IPS DF 6.9 (cell line): ENCODE measurements at places on chromosomes 1 and 21.

- H3K27me3 ChIP-seq = no peaks in the 10 kb centered on the region
- H3K27ac ChIP-seq = no peak overlapping the region
- H3K4me1 ChIP-seq = peaks cover 2% of the 10 kb centered on the region; the same call in 1 of the 2 replicates
- peaks cover 19% of the 10 kb centered on the region; the same call in 1 of the 2 replicates for H3K36me3 ChIP-seq
- DNase-seq = no peak
- no peak overlapping the region for H3K4me3 ChIP-seq
Measured at GRCh38 chr1:33007190-33008050, 29.3 kb downstream of the AK2 start.

DNA sequence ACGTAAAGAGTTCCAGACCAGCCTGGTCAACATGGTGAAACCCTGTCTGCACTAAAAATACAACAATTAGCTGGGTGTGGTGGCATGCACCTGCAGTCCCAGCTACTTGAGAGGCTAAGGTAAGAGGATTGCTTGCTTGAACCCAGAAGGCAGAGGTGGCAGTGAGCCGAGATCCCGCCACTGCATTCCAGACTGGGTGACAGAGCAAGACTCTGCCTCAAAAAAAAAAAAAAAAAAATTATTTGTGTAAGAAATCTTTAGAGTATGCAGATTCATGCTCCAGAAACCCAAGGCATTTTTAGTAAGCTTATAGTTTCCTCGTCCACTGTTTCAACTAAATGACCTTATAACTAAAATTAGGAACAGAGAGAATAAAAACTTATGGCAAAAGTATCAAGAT is 51.3 kb downstream of the ABL2 start:
- no peak overlapping the region for H3K4me3 ChIP-seq
- H3K27ac ChIP-seq = no peak overlapping the region
- H3K27me3 ChIP-seq = no peaks in the 10 kb centered on the region

- no peak for DNase-seq
- H3K27ac ChIP-seq = no peak overlapping the region
- no peak overlapping the region for H3K4me3 ChIP-seq
- no peaks in the 10 kb centered on the region for H3K4me1 ChIP-seq
- H3K36me3 ChIP-seq = no peaks in the 10 kb centered on the region
- no peaks in the 10 kb centered on the region for H3K27me3 ChIP-seq
Measured at GRCh38 chr1:231177936-231178335, 16.1 kb downstream of the TRIM67 start.

GRCh38 chr1:170700842-170701615 is 37.1 kb downstream of the PRRX1 start:
- H3K4me1 ChIP-seq = no peaks in the 10 kb centered on the region
- no peaks in the 10 kb centered on the region for H3K27me3 ChIP-seq
- DNase-seq = no peak
- no peak overlapping the region for H3K4me3 ChIP-seq
- no peaks in the 10 kb centered on the region for H3K36me3 ChIP-seq
- H3K27ac ChIP-seq = no peak overlapping the region

DNA sequence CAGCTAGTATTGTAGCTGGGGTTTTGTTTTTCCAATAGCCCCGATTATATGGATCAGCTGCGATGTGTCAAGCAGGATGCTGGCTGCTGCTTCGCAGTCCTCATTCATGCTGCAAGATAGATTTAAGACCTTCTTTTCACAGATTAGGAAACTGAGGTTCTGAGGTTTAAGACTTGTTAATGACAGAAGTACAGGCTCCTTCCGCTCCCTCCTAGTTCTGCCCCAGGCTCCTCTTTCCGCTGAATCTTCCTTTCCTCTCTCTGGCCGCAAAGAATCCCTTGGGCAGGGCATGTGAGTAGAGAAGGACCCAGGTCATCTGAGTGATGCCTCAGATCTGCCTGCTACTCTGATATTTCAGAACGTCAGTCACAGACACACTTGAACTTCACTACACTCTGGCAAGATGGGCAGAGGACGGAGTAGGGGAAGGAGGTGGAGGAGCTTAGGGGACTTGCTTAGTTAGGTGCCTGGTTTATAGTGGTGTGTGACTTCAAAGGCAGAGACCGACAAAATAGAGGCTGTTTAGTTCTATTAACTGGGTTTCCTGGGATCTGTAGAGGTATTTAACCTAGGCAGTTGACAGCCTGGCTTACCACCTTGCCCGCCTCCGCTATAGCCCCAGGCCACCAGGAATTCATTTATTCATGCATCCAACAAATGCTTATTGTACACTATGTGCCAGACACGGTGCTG is 4.2 kb downstream of the IGSF21 start:
- H3K27me3 ChIP-seq = peaks cover 15% of the 10 kb centered on the region
- H3K4me1 ChIP-seq = peaks cover 10% of the 10 kb centered on the region

- peaks cover 6% of the 10 kb centered on the region for H3K4me1 ChIP-seq
- no peak overlapping the region for H3K4me3 ChIP-seq
- H3K27ac ChIP-seq = no peak overlapping the region
Measured at GRCh38 chr21:42310411-42311001, 4.7 kb downstream of the TFF3 start.

GRCh38 chr1:203778789-203779188 is 13.8 kb downstream of the LAX1 start:
- H3K36me3 ChIP-seq = no peaks in the 10 kb centered on the region
- no peak overlapping the region for H3K4me3 ChIP-seq
- DNase-seq = no peak
- H3K4me1 ChIP-seq = peaks cover 2% of the 10 kb centered on the region; the same call in 1 of the 2 replicates

GRCh38 chr1:51214615-51215131 is 21.4 kb upstream of the RNF11 start:
- H3K4me1 ChIP-seq = no peaks in the 10 kb centered on the region
- H3K36me3 ChIP-seq = no peaks in the 10 kb centered on the region
- H3K27ac ChIP-seq = no peak overlapping the region
- no peak for DNase-seq
- no peaks in the 10 kb centered on the region for H3K27me3 ChIP-seq

DNA sequence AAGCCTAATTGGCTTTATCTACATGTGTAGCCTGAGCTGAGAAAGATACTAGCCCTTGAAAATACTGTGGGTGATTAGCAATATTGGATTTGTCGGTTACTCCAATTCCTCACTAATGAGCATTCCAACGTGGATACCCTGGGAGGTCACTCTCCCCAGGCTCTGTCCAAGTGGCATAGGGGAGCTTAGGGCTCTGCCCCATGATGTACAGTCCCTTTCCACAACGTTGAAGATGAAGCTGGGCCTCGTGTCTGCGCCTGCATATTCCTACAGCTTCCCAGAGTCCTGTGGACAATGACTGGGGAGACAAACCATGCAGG is 2.6 kb downstream of the RCC1 start:
- H3K27ac ChIP-seq = peak overlapping the region; percentile 89
- H3K36me3 ChIP-seq = peaks cover 45% of the 10 kb centered on the region; the same call in 1 of the 2 replicates
- no peaks in the 10 kb centered on the region for H3K27me3 ChIP-seq
- DNase-seq = no peak
- peak overlapping the region; percentile 24; the same call in 1 of the 2 replicates for H3K4me3 ChIP-seq
- H3K4me1 ChIP-seq = peaks cover 5% of the 10 kb centered on the region; the same call in 1 of the 2 replicates

GRCh38 chr1:225762002-225762441 is 15.6 kb upstream of the SRP9 start:
- H3K27me3 ChIP-seq = no peaks in the 10 kb centered on the region
- H3K4me3 ChIP-seq = no peak overlapping the region
- H3K4me1 ChIP-seq = no peaks in the 10 kb centered on the region
- no peaks in the 10 kb centered on the region for H3K36me3 ChIP-seq

GRCh38 chr1:151478140-151478812 is 19.0 kb upstream of the POGZ start:
- H3K27ac ChIP-seq = no peak overlapping the region
- no peak overlapping the region for H3K4me3 ChIP-seq
- no peaks in the 10 kb centered on the region for H3K27me3 ChIP-seq
- no peaks in the 10 kb centered on the region for H3K36me3 ChIP-seq
- H3K4me1 ChIP-seq = no peaks in the 10 kb centered on the region

DNA sequence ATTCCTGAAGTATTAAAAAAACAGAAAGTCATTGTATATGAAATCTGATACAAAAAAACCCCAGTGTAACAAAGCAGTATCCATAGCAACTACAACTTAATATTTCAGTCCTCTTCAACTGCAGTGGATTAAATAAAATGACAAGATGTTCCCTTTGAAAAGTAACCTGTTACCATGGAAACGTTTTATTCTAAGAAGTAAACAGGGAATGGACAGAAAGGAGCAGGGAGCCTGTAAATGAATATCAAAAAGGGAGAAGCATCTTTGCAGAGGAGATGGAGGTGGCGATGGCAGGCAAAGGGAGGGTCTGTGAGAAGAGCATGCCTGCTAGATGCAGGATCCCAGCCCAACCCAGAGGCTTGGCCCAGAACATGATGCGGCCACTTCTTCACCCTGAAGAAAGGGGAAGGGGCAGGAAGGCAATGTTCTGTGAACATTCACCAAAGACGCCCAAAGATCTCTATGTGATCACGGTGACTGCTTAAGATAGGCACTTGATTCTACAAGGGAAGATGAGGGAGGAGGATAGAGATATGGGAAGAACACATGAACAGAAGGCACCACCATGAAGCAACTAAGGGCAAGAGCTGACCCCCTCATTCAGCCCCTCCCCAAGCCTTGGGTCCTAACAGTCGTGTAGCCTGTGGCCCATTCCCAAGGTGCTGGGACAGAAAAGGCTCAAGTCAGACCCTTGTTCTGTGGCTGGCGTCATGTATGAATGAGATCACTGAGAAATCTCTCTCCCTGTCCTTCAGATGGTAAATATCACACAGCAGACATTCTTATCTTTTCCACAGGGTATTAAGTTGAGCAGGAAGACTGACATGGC is 200.0 kb downstream of the SLC45A1 start:
- no peak for DNase-seq
- no peaks in the 10 kb centered on the region for H3K36me3 ChIP-seq
- H3K4me1 ChIP-seq = 0 out of 2 replicates have a peak, but pooled peaks cover 2% of the 10 kb centered on the region

GRCh38 chr1:215957663-215958062 is 390.6 kb downstream of the KCTD3 start:
- no peaks in the 10 kb centered on the region for H3K36me3 ChIP-seq
- no peaks in the 10 kb centered on the region for H3K4me1 ChIP-seq
- no peak overlapping the region for H3K27ac ChIP-seq
